ENCODE measurements at places on chromosomes 16 and 17.

GRCh38 chr16:87027056-87027616 lies 290.1 kb downstream of the C16orf95 start:
- DNase-seq = no peak

DNA sequence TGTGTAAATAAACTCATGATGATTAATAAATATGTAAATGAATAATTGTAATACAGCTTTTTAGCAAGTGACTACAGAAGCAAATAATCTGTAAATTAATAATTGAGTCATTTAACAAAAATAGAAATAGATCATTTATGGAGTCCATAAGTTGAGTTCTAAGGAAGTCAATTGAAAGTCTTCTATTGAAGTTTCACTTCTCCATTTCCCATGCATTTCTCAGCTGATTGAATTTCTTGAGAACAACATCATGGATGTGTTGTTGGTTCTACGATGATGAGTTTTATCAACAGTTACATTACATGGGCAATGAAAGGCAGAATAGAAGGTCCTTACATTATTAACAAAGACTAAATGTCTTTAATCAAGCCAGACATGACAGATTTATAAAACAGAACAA lies 290.4 kb downstream of the MAP2K6 start:
- no peak for DNase-seq

DNA sequence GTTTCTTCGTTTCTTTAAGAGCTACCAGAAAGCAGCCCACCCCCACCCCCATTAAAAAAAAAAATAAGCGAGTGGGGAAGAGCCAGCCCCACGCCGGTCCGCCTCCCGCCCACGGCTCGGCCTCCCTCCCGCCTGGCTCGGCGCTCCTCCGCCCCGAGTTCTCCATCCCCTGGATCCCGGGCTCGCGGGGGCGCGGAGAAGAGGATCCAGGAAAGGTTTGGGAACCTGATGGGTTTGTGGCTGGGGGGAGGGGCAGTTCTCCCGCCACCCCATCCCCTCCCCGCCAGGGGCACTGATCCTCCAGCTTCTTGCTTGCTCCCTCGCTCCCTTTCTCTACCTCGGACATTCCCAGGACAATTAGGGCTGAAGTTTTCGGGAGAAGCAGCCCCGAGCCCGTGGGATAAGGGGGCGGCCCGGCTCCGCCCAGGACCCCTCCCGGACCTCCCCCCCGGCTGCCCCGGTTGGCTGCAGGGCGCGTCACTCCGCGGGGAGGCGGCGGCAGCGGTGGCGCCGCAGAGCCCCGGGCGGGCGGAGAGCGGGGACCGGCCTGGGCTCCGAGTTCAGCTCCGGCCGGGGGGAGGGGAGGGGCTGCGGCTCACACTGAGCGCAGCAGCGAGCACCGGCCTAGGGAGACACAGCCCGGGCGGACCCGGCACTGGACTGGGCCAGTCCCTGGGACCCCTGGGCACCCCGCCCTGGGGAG lies 1.0 kb upstream of the SALL1 start:
- DNase-seq = peak; percentile 89

- DNase-seq = peak; percentile 87
Observed at GRCh38 chr17:42779304-42779935, 990 bp upstream of the WNK4 start.

- no peak for DNase-seq
Observed at GRCh38 chr16:66800856-66801255, 528 bp downstream of the TERB1 start.

DNA sequence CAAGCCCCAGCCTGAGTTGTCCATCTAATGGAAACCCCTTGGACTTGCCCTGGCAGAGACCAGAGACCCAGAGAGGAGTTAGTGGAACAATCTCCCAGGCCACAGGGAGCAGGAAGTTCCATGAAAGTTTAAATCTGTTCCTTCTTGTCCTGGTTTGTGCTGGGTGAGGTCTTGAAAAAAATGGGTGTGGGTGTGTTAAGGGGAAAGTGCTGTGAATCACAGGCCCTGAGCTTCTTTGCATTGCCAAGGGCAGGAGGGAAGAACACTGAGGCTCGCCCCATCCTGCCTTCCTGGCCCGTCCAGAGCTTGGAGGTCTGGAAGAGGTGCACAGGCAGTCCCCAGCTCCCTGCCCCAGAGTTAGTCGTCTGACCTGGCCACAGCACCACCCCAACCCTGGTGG lies 2.3 kb downstream of the ADORA2B start:
- no peak for DNase-seq

DNA sequence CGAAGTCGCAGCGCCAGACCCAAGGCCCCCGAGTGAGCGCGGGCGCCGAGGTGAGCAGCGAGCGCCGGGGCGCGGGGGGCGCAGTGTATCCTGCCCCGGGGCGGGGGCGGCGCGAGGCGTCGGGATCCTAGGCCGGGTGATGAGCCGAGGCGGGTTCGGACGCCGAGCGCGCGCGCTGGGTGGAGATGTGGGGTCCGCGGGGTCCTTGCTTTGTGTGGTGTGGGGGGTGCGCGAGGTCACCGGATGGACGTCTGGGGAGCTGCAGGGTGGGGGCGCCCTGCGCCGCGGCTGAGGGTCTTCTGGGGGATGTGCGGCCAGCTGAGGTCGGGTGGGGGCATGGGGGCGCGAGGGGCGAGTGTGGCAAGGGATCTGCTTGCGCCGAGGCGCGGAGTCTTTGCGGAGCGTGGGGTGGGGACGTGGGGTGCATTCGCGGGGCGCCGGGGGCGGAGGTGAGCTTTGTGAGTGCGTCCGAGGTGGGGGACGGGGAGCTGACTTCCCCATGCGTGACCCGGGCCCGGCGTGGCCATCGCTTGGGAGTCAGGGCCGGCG lies 560 bp downstream of the RAI1 start:
- peak; percentile 70 for DNase-seq

DNA sequence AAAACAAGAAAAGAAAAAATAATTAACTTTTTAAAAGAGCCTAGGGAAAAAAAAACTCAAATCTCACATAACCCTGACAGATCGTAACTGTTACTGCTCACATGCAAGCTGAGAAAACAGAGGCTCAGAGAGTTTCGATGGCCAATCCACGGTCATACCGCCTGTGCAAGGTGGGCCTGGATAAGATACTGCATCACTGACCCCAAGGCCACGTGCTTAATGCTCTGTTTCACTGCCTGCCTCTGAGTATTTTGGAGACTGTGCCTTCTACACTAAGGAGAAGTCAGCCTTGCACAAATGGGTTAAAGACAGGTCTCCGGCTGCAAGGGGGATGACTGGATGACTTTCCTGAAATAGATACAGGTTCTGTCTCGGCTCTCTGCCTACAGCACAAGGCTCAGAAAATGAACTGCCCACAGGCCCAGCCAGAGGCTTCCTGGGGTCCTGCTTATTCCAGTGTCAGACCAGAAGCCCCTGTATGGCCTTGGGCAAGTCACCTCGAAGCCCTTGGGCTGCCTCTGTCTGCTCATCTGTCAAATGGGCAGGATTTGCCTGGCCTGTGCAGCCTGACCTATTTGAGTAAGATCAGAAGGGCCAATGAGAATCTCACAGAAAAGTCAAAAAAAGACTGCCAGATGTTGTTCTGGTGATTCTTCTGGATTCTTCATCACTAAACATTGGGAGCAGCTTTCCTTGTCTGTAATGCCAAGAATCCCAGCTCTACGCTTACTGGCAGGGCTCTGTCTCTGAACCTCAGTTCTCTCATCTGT lies 25.8 kb downstream of the CNGB1 start:
- no peak for DNase-seq

DNA sequence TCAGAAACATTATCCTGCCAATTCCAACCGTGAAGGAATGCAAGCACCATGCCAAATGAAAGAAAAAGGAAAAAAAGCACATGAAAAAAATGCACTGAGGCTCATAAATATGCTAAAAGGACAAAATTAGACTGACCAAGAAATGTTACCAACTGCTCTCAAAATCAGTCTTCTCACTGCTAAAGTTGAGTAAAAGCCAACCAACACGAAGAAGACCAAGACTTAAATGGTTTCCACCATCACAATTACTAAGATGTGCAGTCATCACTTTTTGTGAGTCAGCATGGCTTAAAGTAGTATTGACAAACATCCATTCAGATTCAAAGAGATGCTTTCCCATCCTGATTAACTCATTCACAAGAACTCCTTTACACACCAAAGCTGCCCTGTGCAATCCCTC lies 16.4 kb downstream of the CDYL2 start:
- DNase-seq = no peak

GRCh38 chr17:74386386-74386785 lies 19.1 kb downstream of the GPR142 start:
- no peak for DNase-seq

DNA sequence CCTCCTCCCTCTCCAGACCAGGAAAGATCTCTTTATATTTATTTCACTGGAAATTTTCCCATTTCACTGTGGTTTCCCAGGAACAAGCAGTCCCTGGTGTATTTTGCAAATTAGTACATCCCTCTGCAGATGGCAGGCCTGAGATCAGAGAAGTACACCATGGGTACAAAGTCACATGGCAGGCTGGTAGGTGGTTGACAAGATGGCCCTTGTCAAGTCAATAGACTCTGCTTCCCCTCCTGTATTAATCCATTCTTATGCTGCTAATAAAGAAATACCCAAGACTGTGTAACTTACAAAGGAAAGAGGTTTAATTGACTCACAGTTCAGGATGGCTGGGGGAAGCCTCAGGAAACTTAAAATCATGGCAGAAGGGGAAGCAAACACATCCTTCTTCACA lies 51.6 kb upstream of the KSR1 start:
- DNase-seq = no peak

GRCh38 chr16:2692948-2693651 lies 10.8 kb downstream of the KCTD5 start:
- no peak for DNase-seq

- DNase-seq = no peak
Observed at GRCh38 chr17:48757524-48757961, 29.0 kb upstream of the HOXB13 start.

DNA sequence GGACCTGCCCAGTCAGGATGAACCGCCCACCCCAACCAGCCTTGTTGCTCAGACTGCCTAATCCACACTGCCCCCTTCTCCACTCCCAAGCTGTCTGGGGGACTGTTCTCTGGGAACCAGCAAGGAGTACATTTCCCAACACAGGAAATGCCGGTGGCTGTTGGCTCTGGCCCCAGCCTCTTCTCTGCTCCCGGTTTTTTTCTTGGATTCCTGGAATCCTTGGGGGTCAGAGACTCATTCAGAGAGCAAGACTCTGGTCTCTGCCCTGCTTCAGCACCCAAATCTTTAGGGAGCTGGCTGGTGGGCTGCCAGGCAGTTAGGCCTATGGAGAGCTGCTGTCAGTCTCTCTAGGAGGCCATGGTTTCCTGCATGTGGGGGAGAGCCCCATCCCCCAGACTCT lies 10.8 kb upstream of the MTMR4 start:
- no peak for DNase-seq

DNA sequence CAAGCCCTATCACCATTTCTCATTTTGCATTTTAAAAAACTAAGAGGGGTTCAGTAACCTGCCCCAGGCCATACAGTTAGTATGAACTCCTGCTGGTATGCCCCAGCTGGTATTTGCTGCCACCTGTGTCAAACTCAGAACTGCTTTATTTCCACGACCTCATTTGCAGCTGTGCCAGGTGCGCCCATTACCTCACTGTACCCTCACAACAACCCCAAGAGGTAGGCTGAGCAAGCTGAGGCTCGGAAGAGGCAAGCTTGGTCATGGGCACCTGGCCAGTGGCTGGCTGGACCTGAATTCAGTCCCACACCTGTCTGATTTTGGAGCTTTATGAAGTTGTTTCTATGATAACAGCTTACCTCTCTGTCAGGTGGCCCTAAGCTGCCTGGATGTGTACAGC lies 7.6 kb downstream of the EPN2 start:
- no peak for DNase-seq

Measured in NCI-H82 (cell line).